MV-4-11 (cell line): ENCODE measurements at places on chromosomes 4 and X.

GRCh38 chrX:68177542-68177941 is 255.8 kb downstream of the OPHN1 start:
- DNase-seq: peak; percentile 54

- DNase-seq: peak; percentile 52
Observed at GRCh38 chr4:57426779-57427395, 316.7 kb upstream of the IGFBP7 start.

DNA sequence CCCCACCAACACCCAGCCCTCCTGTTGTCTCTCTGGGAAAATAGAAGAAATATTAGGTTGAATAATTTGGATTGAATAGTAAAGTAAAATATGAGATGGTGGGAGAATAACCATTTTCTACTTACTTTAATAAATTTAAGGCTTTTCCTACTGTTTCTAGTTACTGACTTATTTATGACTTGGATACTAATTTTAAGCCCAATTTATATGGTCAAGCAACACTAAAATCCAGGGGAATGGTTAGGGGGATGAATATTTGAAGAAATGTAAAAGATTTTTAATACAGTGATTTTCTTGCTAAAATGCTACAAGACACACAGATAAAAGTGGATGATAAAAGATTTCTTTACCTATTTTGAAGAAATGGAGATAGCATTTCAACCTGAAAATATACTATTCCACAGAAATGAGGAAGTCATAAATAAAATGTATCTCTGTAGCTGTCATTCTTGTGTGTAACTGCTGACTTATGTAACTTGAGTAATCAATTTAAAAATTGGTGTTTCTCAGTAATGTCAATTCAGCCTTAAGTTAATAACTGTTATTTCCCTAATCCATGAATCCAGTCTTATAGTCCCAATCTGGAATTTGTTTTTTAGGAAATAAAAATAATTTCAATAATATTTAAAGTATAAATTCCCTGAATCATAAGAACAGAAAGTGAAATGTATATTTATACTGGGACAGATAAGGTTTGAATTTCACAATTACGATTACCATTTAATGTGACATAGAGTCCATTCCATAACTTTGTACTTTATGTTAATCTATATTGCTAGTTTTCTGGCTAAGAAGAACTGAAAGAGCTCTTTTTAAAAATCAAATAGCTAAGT is 24.3 kb upstream of the IL2 start:
- peak; percentile 46 for DNase-seq

- peak; percentile 34 for DNase-seq
Observed at GRCh38 chrX:13747836-13748235, 13.3 kb downstream of the OFD1 start.

- DNase-seq: no peak
Observed at GRCh38 chr4:91681091-91681490, 622.7 kb upstream of the GRID2 start.

GRCh38 chr4:53890461-53890860 is 173.9 kb downstream of the CHIC2 start:
- no peak for DNase-seq
